ENCODE measurements at places on chromosomes 11 and 22. TPM values are rescaled to one million over a fixed set of nuclear protein-coding genes. Genes with fewer than 3 reads are reported as not detected.

ANGPTL5 gene
- 1.9 TPM for total RNA-seq

GRCh38 chr11:15192005-15192556 is 77.4 kb downstream of the INSC start:
- no peak for DNase-seq

SPATA19 gene
- not detected for total RNA-seq

BCO2 gene
- 67.8 TPM for total RNA-seq

DNA sequence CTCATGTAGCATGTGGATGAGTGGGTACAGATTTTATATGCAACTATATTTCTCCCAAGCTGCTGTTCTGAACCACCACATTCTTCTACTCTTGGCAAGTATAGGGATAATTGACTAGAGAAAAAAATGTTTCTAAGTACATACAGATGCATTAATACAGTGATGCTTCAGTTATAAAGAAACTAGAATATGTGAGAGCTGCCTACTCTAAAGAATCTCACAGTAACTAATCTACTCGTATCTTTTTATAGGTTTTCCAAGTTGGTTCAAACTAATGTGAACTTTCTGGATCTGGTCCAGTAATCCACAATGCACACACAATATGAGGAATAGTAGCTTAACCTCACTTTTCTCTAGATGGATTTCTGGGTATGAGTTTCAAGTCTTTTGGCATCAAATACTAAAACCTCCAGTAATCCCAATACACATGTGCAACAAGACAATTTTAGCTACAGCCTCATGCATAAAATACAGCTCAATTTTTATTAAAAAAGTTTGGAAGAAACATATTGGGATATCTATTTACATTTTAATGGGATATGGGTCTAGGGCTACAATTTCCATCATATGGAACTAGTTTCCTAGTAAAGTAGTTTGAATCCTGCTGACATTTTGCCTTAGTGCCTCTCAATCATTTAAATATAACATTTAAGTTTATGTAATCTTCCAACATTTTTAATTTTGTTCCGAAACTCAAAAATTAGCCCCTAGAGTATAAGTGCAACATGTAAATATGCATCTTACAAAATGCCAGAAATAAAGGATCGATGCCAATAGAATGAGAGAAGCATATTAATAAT is 2209.7 kb downstream of the LRRC4C start:
- DNase-seq = no peak

DNA sequence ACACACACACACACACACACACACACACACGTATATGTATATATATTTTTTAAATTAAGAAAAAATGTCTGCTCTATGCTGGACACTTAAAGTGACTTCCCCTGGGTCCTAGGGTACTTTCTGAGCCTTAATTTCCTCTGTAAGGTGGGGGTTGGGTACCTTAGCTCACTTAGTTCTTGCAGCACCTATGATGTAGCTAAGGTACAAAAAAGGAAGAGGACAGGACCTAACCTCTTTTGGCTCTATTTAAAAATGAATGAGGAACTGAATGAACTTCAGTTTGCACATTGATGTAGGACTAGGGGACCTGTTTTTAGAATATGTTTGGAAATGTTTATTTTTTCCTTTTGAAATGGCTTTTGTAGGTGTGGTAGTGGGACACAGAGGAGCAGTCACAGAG is 11.1 kb downstream of the SREBF2 start:
- DNase-seq = no peak

- no peak for DNase-seq
These were observed 91.4 kb upstream of the BIRC3 start for GRCh38 chr11:102225689-102226568.

C11orf87 gene
- total RNA-seq = 0.03 TPM

SLC22A25 gene
- total RNA-seq = not detected

DNA sequence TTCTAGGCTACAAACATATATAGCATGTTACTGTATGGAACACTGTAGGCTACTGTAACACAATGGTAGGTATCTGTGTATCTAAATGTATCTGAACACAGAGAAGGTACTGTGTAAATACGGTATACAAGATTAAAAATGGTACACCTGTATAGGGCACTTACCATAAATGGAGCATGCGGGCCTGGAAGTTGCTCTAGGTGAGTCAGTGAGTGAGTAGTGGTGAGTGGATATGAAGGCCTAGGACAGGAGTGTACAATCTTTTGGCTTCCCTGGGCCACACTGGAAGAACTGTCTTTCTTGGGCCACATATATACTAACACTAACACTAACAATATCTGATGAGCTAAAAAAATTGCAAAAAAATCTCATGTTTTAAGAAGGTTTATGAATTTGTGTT is 21.4 kb downstream of the RNF141 start:
- DNase-seq = no peak

PLEKHA7 gene
- total RNA-seq = 77.1 TPM

DNA sequence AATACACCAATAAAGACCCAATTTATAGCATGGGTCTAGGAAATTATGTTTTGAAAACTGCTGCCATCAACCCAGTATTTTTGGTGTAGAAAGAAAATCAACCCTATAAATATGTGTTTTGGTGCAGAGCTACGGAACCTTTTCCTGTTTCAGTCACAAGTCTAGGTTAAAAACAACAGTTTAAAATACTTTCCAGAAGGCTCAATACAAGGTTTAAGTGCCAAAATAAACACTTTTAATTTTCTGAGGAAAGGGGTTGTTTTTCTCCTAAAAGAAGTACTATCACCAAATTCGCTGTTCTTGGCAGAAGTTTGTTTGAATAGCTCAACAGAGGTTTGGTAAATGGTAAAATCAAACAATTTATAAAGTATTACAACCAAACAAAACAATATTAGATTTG is 201.3 kb downstream of the TMEM135 start:
- no peak for DNase-seq

DNA sequence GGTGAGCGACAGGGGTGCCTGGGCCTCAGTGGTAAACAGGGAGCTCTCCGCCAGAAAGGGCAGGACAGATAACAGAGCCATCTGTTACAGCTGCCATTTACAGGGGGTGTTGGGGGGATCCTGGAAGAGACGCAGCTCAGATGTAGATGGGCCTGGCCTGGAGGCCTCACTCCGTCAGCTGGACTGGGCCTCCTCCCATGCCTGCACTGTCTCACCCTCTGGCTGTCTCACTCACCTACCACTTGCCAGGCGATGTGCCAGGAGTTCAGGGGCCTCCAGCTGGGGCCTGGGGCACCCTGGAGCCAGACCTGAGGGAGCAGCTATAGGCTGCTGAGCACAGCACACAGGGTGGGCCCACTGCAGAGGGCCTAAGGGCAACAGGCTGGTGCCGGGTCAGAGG is 16.3 kb upstream of the SUSD2 start:
- no peak for DNase-seq

- no peak for DNase-seq
These were observed 59.9 kb downstream of the NCAM1 start for GRCh38 chr11:113021111-113021510.

- DNase-seq = no peak
These were observed 390 bp upstream of the HTATIP2 start for GRCh38 chr11:20363149-20363499.

SAA4 gene
- not detected for total RNA-seq

DNA sequence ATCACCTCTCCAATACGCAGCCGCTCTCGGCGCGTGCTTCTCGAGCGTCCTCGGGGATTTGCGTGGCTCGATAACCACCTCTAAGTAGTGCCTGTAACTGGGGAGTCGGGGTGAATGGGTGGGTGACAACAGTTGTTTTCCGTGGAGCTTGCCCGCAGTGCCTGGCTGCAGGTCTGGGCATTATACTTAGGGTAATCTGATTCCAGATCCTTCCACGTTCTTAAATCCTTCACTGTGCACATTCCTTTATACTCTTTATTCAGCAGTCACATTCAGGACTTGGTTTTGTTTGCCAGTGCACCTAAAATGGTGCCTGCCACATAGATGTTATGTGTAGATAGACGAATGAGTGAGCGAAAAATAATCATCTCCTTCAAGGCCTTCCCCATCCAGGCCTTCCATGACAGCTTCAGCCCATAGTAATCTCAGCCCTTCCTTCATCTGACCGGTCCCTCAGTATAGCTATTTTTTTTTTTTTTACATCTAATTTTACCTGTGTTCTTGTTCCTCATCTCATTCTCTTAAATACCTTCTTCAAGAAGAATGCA is 602 bp downstream of the NAT10 start:
- no peak for DNase-seq

- DNase-seq = no peak
These were observed 1130.4 kb downstream of the LRRC4C start for GRCh38 chr11:40328890-40329614.

GRCh38 chr11:69839516-69839915 is 20.3 kb upstream of the FGF3 start:
- DNase-seq = no peak

- no peak for DNase-seq
These were observed 310.1 kb upstream of the SORL1-AS1 start for GRCh38 chr11:121762820-121763219.

SPI1 gene
- 12.0 TPM for total RNA-seq

- DNase-seq = no peak
These were observed 31.6 kb upstream of the SHANK2 start for GRCh38 chr11:71283971-71284441.

DNA sequence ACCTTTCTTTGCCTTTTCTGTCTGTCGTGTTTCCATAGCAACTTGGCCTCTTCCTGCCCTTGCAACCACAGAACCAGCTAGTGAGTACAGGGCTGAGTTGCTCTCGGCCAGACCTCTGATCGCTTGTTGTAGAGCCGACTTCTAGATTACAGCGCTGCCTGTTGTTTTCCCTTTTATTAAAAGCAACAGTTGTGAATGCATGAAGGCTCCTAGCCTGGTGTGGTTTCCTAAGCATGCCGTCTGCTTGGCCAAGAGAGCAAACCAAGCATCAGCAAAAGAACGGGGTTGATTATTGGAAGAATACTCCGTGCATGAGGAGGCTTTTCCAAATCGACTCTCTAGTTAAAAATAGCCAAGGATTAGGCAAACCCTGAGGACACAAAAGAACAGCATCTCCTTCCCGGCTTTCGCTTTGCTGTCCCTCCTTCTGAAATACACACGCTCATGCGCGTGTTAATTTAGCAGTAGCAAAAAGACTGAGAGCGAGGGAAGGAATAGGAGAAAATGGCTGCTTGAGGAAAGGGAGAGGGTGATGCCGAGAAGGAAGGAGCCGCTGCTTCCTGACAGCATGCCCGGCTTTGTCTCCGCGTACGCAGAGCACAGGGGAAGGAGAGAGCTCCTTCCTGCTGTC is 71.5 kb upstream of the TTC12 start:
- DNase-seq = no peak

DNA sequence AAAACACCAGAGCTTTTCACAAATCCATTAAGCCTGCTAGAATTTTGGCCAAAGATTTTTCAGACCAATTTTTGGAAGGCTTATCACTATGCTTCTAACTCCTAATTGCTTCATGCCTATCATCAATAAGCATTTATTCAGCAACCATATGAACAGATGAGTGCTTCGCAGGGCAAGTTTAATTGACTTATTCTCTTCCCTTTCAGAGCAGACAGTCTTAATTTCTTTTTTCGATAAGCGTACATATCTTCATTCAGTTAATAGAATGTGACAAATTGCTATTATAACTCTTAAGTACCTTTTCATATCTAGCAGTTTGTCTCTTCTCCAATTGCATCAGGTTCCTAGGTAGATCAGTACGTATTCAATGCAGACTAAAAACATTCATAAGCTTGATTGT is 298.4 kb upstream of the ANO5 start:
- no peak for DNase-seq

DNA sequence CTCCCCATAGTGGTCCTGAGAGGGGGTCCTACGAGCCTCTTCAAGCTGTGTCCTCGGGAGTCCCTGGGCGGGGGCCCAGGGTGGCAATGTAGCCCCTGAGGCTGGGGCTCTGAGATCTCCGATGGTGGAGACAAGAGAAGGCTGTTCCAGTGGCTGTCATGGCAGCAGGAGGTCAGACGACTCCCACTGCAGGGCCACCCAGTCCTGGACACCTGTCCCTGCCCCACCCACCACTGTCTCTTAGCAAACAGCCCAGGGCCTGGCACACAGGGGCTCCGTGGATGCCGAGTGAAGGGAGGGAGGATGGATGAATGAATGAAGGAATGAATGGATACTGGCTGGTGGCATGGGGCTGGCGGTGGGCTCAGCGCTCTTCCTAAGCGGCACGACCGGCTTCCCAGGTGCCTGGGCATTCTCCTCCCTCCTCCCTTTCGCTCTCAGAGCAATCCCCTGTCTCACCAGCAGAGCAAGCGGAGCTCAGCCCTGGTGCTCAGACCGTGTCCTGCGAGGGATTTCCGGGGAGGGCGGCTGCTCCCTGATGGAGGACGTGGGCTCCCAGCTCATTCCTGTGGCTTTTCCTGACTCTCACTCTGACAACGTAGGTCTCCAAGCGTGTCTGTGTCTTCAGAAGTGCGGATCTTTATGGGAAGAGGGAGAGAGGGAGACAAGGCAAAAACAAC is 1272.6 kb downstream of the BRD1 start:
- DNase-seq = no peak

TPBGL gene
- total RNA-seq = 0.08 TPM

DNA sequence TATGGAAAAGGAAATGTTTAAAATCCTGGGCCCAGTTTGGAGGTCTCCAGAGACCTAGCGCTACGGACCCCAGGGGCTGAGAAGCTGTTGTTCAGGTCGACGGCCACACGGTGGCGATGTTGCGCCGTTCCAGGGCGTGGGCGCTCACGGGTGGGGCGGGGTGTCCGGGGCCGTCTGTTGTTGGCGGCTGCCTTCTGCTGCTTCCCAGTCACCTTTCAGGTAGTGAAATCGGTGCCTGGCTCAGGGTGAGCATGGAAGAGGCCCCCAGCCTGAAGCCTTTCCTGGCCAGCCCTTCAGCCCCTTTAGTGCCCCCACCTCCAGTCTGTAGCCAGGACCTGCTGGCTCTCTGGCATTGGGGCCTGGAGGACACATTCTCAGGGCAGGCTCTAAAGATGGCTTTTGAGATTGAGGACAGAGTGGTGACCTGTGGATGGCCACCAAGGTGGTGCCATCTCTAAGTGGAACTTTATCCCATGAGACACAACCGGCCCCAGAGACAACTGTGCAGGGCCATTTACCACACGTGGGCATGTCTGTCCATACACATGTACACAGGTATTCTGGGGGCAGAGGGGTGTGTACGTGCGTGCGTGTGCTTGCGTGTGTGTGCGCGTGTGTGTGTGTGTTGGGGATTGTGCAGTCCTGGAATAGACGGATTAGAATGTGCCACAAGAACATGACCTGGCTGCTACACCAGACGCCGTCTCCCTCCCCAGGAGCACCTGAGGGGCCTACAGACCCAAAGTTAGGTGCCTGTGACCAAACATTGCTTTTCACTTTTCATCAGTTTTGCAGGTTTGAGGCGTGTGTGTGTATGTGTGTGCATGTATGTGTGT is 53.8 kb downstream of the ST14 start:
- DNase-seq = peak; percentile 89

GRCh38 chr11:37907436-37908218 is 1309.6 kb upstream of the RAG2 start:
- peak; percentile 73 for DNase-seq

DNA sequence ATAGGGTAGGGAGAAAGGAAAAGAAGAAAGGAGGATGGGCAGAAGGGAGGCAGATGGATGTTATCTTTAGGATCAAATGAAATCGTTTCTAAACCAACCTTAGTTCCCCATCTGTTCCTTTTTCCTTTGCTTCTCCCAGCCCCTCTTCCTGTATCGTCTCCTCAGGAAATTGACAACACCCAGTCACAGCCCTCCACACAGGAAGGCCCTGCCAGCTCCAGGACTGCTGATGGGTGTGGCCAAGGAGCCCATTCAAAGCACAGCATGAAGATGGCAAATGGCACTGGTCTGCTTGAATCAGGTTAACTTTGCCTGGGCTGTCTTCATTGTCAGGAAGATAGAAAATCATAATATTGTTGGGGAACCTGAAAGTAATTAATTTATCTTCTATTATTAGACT is 164.8 kb downstream of the C11orf87 start:
- DNase-seq = no peak

Measured in cardiac septum (tissue), 1 donor.